ENCODE measurements at places on chromosomes 5 and 9. TPM values are rescaled to one million over a fixed set of nuclear protein-coding genes. Genes with fewer than 3 reads are reported as not detected.

DNA sequence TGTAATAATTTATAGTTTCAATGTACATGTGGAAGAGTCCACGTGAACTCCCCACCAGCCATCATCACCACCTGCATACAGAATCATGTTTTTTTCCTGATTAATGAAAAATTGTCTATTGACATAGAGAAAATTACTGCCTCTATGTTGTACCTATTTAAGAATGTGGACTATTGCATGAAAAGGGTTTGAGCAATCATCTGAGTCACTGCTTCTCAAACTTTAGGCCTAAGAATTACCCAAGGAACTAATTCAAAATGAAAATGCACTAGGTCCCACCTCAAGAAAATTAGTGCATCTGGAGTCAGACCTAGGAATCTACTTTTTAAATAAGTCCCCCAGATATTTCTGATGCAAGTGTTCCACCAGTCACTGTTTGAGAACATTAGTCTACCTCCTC, 709.3 kb downstream of the MAT2B start:
- no peak for DNase-seq

DNA sequence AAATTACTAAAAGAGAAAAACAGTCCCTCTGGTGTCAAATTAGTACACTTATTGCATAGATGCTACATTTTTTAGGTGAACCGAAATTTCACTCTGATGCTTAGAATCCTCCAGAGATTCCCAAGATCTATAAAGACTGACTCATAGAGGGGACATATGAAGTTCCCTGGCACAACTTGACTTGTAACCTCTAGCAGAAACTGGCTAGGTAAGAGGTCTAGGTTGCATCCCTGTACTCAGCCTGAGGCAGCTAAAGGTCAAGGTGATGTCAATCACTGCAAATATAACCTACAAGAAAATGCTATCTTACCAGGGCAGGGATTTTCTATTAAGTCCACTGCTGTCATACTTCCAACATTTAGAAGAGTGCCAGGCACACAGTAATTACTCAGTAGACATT, 24.2 kb downstream of the HOMER1 start:
- no peak for DNase-seq

DNA sequence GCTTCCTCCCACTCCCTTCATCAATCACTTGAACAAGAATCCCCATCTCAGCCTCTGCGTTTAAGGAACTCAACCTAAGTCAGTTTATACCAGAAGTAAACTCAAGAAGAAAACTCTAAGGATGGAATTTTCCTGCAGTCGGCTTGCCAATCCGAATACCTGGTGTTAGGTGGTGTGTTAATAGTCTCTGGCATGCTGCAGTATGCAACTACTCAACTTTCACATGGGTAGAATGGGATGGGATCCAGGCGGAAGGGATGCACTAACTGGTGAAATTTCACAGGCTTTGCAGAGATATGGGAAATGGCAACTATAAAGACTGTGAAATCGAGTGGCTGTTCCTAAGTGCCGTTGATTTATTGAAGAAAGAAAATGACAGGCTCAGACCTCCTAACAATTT, 560.6 kb downstream of the TLE1 start:
- DNase-seq: no peak

- no peak for DNase-seq
These were observed 10.3 kb downstream of the OCLN start for GRCh38 chr5:69502767-69503488.

IRX4 gene
- not detected for total RNA-seq

GRCh38 chr5:67193439-67193807, 3.2 kb downstream of the CD180 start:
- no peak for DNase-seq

GRCh38 chr9:20242510-20243189, 379.6 kb downstream of the MLLT3 start:
- DNase-seq: no peak

GRCh38 chr5:119417891-119418605, 34.2 kb upstream of the HSD17B4 start:
- no peak for DNase-seq

GRCh38 chr5:11904265-11904906, at the start of gene CTNND2:
CTNND2 (minus strand) TSS chr5:11904446; CDS start chr5:11903853, 593 bp downstream.
- DNase-seq: no peak

DNA sequence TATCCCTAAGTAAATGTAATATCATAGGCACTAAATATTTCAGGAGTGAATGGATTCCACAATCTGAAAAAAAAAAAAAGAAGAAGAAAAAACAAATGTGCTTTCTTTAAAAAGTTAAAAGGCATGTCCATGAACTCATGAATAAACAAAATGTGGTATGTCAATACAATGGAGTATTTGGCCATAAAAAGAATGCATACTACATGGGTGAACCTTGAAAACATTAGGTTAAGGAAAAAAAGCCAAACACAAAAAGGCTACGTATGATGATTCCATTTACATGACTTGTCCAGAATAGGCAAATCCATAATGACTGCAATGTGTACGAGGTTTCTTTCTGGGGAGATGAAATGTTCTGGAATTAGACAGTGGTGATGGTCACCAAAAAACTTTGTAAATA, 45.3 kb downstream of the FNIP1 start:
- DNase-seq: no peak

AHRR gene
- total RNA-seq: 7.4 TPM

- no peak for DNase-seq
These were observed 101.2 kb downstream of the AOPEP start for GRCh38 chr9:94827584-94828304.

DNA sequence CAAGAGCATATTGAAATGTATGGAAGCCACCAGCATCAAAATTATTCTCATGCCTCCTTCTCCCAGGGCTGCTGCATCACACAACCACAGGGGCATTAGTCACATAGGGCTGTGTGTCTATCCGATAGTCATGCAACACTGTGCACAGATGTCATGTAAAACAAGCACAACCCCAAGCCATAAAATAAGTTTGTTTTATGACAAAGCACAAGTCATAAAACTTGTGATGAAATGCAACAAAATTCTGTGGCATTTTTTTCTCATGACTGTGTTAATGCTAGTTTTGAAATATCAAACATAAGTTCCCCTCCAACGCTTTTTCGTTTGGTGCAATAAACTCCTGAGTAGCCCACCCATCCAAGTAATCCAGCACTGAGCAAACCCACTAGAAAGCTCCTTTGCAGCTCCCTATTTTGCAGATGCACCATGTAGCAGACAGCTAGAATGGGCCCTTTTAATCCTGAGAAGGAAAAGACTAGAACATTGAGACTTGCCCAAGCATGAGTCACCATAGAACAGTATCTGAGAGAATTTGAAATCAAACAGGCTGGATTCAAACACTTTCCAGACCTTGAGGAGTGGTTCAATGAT, 93.3 kb upstream of the ZNF366 start:
- no peak for DNase-seq

LCNL1 gene
- total RNA-seq: 0.10 TPM

GRCh38 chr5:173699966-173700365, 83.5 kb upstream of the BOD1 start:
- no peak for DNase-seq

LCN15 gene
- total RNA-seq: 0.22 TPM
